ENCODE measurements at places on chromosomes 6 and 20. TPM values are rescaled to one million over a fixed set of nuclear protein-coding genes. Genes with fewer than 3 reads are reported as not detected.

The C20orf141 gene
- total RNA-seq: not detected

The KLC4 gene
- total RNA-seq: 21.5 TPM

The CLDN20 gene
- total RNA-seq: not detected

The CLPSL1 gene
- not detected for total RNA-seq

The PSMB9 gene
- 187 TPM for total RNA-seq

The MAK gene
- 0.67 TPM for total RNA-seq

The F13A1 gene
- 28.6 TPM for total RNA-seq

The SAPCD1 gene
- total RNA-seq: 11.8 TPM

The DOP1A gene
- 24.2 TPM for total RNA-seq

The HLA-DQB2 gene
- 72.6 TPM for total RNA-seq

GRCh38 chr20:18279242-18279641 lies 9.1 kb upstream of the ZNF133 start:
- DNase-seq: no peak

DNA sequence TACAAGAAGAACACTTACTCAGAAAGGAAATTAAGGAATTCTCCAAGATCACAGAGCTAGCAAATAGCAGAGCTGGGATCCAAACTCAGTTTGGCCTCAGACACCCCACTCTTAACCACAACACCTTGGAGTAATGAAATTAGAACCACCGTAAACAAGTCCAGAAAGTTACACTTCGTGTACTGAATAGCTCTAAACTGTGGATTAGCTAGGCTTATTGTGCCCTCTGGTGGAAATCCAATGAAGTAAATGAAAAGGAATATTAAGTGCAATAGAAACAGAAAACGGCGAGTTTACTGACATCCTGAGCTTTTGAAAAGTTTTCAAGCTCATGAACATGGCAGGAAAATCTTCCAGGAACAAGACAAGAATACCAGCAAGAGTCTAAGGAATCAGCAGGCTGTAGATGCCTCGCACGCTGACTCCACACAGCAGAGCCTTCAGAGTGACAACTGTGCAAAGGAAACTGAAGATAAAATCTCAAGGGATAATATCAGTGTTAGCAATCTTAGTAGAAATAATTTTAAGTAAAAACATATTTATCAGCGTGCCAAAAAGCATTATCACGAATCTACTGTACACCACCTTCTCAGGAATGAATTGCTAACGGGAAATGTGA lies 34.6 kb downstream of the FBXO5 start:
- DNase-seq: no peak

GRCh38 chr20:63740070-63740626 lies 572 bp downstream of the SLC2A4RG start:
- DNase-seq: peak; percentile 92

DNA sequence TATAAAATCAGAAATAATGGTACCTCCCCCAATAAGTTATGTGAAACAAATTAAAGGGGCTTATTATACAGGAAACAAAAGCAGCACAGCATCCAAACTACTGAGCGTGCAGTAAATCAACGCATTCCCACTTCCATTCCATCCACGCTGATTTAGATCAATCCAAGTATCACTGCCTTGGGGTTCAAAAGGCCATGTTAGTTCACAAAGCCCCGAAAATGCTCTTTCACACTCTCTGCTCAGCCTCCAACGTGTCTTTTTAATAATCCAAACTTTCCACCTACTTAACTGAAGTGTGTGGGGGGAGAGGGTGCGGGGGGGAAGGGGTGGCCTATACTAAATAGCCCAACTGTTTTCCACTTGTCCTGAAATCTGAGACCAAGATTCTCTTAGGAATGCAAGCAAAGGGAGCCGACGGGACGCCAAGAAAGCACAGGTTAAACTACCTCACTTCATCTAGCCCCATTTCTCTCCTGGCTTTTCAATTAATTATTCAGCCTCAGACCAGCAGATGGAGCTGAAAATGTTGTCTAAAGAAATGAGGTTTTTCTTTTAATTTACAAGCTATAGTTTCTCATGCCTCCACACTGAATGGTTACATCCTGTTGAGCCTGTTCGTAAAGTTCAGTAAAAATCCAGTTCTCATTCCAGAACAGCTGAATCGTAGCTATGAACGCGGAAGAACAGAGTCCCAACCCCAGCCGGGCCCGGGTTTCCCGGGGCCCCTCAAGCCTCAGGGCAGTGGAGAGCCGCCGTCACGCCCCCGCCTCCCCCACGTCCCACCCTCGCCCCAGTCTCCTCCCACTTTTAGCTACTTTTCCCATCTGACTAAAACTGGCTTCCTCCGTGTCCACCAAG lies 1.0 kb upstream of the NXT1 start:
- DNase-seq: no peak

DNA sequence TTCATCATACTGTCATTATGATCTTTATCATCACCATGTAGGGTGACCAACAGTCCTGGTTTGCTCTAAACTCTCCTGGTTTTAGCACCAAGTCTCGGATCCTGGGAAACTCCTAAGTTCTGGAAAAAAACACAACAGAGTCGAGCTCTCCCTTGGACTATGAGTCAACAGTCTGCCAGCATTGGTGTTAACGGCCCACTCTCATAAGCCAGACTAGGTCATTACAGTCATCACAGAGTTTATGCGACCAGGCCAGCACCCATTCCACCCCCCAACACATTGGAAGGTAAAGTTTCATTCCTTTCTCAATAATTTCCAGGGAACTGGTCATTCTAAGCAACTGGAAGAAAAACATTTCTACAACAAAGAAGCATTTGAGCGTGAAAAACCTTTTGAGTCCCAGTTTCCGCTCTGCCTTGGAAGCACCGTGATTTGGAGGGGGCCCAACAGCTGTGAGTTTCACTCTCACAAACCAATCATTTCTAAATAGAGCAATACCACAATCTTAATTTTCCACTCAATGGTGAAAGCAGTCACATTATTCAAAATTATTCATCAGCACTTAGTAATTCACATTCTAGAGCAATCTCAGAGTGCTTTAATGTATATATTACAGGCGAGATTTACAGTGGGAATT lies 445.0 kb downstream of the CDH26 start:
- no peak for DNase-seq

- DNase-seq: no peak
Observed at GRCh38 chr6:133923938-133924593, 29.0 kb upstream of the TBPL1 start.

- DNase-seq: no peak
Observed at GRCh38 chr6:79391480-79391879, 145.8 kb downstream of the LCA5 start.

DNA sequence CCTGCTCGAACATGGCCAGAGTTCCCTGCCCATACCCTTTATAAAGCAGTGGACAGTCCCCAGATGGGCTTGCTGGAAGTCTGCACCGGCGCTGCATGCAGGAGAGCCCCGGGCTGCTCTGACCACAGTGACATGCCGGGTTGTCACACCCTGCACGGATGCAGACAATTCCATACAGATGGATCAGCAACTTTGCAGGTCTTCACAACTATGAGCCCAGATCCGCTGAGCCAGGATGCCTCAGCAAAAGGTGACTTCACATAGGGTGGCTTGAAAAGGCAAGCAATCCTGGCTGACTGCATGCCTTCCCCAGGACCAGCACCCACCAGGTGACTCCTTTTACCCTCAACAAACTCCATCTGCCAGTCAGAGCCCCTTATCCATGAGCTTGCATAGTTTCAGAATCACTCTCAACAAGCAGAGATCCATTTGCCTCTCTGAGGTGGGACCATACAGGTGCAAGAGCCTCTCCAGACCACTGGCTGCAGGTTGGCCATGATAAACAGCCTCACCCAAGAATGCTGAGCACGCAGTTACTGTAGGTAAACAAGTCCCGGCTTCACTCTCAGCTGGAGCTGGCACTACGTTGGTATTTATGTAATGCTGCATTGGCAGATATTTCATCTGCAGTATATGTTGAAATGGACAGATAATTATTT lies 183.0 kb upstream of the QKI start:
- peak; percentile 69 for DNase-seq

DNA sequence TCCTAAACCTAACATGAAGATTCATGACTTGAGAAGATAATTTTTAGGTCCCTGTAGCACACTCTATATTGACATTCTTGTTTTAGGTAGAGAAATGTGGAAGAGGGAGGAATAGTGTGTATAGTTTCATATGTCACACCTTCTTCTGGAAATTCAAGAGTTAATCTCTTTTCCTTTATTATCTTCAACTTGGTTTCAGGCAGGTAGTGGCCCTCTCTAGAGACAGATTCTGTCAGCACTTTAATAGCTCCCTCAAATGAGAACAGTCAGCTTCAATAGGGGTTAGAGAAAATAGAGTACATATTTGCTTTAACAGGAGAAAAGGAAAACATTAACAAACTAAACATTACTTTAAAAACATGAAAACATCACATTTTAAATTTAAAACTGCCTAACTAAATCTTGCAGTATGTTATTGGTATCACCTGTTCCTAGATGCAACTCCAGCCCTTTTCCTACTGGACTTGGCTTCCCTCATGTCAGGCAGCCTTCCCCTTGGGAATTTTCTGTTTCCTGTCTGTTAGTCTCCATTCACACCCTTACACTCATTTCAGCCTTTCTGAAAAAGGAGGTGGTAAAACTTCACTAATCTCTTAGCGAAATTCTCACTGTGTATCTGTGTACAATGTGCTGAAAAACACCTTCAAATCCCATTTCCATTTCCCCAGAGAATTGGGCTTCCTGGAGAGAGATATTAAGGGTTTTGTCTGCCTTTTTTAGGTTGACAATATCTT lies 192.3 kb upstream of the RNF217 start:
- no peak for DNase-seq

DNA sequence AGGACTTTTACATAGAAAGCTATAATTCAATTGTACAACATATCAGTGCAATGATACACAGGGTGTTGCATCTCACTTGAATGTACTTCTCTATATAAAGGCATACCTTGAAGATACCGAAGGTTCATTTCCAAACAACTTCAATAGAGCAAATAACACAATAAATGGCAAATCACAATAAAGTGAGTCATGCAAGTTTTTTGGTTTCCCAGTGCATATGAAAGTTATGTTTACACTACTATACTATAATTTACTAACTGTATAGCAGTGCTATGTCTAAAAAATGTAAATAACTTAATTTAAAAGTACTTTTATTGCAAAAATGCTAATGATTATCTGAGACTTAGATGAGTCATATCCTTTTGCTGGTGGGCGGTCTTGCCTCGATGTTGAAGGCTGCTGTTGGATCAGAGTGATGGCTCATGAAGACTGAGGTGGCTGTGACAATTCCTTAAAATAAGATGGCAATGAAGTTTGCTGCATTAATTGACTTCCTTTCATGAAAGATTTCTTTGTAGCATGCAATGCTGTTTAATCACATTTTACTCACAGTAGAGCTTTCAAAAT lies 188.8 kb downstream of the TASP1 start:
- no peak for DNase-seq

GRCh38 chr6:33443619-33444504 lies 10.5 kb upstream of the ZBTB9 start:
- no peak for DNase-seq

DNA sequence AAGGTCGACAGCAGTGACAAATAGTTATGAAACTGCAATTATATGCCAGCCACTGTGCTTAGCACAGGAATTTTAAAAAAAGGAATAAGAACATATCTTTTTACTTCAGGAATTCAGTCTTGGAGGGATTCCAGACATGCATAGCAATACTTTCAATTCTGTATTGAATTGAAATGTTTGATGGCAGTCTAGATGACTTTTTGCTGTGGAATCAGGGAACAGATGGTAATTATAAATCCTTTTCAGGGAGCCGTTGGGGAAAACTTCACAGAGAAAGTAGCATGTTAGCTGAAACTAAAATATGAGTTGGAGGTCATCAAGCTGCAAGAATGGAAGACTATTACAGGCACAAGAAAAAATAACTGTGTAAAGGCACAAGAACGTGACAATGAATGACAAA lies 74.8 kb downstream of the IMPG1 start:
- DNase-seq: no peak

GRCh38 chr6:70551566-70551965 lies 15.2 kb upstream of the SDHAF4 start:
- no peak for DNase-seq

GRCh38 chr6:100099189-100100074 lies 105.4 kb upstream of the MCHR2 start:
- no peak for DNase-seq

DNA sequence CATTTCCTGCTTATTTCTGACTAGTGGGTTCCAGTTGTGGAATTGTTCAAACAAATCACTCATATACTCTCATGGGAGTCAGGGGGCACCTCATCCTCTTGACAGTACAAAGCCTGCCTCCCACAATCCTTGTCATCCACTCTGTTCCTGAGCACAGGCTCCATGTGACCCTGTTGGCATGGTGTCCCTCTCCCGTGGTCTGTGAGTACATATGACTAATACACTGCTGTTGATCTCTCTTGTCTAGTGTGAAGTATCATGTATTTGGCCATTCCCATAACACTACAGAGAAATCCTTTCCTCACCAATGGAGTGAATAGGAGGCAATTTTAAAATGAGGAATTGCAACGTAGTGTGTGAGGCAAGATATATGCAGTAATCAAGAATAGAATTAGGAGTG lies 185.3 kb downstream of the OGFRL1 start:
- DNase-seq: no peak

DNA sequence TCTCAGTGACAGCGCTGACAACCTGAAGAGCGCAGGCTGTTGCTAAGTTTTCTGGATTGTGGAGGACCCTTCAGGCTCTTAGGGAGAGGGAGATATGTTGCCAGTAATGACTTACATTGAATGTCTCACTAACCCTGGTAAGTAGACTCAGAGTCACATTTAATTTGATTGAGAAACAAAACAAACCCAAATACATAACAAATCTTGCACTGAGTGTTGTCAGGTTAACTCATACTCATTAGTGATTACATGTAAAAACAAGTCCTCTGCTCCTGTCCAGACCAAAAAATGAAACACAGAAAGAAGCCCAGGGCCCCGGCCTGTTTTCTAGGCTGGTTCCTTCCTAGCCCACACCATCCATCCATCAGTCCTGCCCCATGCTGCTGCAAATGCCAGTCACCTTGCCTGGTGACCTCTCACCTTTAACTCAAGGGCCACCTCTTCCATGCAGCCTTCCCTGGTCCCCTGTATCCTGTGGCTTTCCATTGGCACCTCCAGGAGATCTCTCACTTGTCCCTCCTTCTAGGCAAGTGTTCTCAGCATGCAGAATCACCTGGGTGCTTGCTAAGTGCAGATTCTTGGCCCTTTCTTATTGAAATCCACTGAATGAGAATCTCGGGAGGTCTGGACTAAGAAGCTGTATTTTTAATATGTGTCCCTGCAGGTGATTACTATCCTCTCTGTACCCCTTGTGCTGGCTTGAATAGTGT lies 34.7 kb upstream of the ERVFRD-1 start:
- no peak for DNase-seq

GRCh38 chr6:168111911-168112310 lies 32.9 kb upstream of the FRMD1 start:
- DNase-seq: peak; percentile 56
